ENCODE measurements at places on chromosomes 7 and 10.

- no peak for DNase-seq
Observed at GRCh38 chr7:44172803-44173424, 16.3 kb downstream of the GCK start.

GRCh38 chr7:118312051-118312450 lies 87.5 kb downstream of the ANKRD7 start:
- no peak for DNase-seq

DNA sequence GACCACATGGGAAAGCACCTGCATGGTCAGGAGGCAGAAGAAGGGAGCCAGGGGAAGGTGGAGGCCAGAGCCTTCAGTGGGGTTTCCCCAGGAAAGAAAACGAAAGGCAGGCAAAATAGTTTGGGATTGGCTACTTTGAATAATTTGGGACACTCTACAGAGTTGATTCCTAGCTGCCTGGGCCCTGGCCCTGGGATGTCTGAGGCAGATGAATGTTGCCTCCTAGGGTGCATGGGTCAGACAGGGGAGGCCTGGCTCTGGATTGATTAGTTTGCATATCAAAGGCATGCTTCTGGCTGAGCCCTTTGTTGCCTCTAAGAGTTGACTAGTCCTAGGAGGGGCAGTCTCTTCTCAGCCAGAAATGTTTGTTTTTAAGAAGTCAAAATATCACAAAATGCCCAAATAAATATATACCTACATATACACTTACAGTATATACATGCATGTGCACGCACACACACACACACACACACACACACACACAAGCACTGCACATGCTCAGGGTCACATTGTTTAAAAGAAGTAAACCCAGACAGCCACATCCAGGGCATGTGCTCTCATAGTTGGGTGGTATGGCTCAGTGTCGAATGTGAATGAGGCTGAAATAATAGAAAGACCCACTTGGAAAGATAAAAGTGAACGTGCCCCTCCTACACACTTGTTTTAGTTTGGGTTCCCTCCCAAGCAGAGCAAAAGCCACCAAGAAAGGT lies 184.2 kb downstream of the GPAM start:
- no peak for DNase-seq

DNA sequence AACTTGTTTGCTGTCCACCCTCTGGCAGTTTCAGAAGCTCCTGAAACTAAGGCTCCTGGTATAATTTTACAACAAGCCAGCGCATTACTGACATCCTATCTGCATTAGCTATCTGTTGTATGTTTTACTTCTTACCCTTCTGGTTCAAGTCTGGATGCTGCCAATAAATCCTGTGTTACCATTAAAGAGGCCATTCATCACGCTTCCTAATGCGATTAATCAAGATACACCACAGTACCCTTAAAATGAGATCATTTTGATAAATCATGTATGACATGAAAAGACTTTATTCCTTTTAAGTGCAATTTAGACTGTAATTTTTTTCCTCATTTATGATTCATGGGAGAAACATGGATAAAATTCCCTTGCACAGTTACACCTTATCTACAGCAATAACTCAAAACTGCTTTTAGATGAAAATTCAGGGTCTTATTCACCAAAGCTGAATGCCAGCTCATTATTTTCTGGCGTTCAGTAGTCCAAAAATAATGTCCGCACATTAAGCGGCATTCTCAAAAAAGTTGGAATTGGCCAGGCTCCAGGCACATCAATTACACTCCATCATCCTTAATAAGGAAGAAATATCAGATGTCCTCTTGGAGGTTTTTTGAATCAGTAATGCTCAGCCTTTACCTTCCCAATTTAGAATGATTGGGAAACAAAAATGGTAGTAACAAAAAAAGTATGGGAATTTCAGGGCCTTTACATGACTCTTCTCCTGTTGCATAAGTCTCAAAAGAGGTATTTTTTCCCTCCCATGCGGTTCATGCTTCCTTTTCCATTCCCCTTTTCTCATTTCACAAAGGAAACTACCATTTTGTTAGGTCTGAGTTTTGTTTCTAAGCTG lies 878.5 kb downstream of the LRMDA start:
- no peak for DNase-seq

DNA sequence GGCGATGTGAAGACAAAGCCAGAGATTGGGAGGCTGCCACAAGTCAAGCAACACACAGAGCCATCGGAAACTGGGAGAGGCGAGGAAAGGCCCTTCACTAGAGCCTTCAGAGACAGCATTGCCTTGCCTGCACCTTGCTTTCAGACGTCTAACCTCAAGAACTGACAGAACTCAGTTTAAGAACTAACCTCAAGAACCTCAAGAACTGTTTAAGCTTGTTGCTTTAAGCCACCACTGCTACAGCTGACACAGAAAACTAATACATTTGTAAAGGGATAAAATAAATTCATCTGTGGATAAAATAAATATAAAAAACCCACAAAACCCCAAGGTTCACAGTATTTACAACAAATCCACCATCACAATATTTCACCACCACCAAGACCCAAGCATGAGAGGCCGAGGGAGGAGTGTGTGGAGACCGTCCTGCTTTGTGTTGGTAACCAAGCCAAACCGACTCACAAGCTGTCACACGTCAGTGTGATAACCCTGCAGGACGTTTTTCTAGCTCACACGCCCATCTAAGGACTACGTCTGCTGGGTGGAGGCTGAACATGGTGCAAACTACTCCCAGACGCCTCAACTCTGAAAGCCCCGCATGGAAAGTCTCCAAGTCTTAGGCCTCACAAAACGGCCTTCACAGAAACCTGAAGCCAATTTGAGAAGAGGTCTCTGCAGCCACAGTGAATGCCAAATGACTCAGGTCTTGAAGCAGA lies 116.8 kb downstream of the ABLIM1 start:
- no peak for DNase-seq

DNA sequence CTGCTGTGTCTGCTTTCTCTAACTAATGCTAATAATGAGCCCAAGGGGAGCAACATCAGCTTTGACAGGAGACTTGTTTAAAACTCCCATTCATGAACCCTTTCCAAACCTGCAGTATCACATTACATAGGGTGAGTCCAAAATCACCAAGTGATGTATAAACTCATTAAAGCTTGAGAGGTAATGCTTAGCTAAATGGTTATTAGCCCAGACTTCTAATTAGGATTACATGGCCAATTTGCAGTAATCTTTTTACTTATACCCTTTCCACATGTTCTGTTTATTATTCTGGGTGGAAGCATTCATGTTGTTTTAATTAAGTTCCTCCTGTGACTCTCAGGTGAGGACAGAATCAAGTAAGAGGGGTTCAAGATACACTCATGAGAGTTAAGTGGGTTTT lies 17.5 kb downstream of the ZNF138 start:
- no peak for DNase-seq

GRCh38 chr7:1794888-1795542 lies 124.9 kb downstream of the ELFN1 start:
- no peak for DNase-seq

GRCh38 chr10:95758351-95759025 lies 2.5 kb downstream of the ENTPD1 start:
- DNase-seq, result peak; percentile 59

- DNase-seq, result no peak
Observed at GRCh38 chr7:7129381-7129780, 53.0 kb upstream of the C1GALT1 start.

DNA sequence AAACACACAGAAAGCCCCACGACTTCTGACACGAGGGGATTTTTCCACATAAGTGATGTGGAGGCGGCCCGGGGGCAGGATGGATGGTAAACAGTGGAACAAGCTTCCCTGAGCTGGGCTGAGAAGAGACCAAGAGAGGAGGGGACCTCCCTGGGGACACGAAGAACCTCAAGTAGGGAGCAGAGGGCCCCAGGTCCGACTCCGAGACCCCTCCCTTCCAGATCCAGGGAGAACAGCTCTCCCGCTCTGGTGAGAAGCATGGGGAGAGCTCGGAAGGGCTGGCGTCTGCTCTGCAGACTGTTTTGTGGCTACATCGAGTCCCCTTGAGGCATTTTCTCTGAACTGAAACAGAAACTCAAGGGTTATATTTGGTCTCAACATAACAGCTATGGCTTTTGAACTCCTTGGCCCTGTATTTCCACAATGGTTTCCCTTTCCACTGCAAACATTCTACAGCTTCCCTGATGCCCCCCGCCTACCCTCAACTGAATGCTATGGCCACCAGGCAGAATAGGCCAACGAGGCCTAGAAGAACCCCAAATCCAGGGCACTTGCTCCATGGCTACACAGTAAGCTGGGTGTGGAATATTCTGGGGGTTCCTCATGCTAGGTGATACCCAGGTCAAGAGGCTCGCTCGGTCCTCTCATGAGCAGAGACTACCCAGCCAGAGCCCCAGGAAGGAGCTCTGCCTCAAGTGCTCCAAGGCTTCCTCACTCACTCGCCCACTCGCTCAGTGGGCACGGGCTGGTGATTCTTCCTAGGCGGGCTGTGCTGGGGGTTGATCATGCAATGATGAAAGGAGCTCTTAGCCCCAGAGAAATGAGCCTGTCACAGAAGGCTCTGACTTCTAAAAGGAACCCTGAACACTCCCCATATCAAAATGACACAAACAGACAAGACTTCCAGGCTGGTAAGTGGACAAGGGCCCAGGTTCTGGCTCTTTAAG lies 47.5 kb downstream of the FAM53B start:
- peak; percentile 40 for DNase-seq

DNA sequence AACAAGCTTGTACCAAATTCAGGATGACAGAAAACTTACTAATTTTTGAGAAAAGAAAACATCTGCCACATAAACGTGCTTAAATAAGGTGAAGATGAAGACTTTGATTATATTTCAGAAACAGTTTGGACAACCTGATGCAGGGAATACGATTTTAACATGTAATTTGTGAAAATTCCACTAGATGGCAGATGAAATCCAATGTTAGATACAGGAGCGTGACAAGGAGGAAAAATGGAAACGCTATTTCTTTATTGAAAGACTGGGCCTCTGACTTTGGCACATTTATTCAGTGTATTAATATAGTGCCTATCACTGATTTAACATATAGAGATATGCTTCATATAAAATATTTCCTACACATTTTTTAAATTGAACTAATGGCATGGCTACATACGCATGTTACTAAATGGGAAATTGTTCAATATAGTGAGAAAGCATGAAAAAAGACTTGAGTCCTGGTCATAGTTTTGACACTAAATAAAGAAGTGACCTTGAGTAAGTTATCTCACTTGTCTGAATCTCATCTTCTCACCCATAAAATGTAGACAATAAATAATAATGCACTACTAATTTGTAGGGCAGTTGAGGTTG lies 60.7 kb downstream of the CD36 start:
- no peak for DNase-seq

- DNase-seq, result no peak
Observed at GRCh38 chr7:132249256-132249971, 326.9 kb downstream of the PLXNA4 start.

DNA sequence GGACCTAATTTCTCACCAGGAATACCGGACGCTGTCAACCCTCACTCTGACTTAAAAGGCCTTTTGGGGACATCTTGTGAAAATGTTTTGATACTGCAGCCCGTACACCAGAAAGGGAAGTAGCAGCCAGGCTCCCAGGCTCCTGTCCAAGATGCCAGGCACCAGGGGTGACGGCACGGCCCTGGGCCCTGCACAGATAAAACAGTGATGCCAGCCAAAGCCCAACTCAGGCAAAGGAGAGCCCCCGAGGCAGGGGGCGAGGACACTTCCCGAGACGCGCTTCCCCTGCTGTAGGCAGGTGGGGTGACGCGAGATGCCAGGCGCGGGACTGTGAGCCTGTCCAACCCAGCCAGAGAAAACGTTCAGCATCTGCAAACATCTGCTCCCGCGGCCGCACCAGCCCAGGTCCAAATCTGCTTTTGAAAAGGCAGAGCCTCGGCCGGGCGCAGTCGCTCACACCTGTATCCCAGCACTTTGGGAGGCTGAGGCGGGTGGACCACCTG lies 15.7 kb downstream of the ZFAND2A start:
- DNase-seq, result no peak

DNA sequence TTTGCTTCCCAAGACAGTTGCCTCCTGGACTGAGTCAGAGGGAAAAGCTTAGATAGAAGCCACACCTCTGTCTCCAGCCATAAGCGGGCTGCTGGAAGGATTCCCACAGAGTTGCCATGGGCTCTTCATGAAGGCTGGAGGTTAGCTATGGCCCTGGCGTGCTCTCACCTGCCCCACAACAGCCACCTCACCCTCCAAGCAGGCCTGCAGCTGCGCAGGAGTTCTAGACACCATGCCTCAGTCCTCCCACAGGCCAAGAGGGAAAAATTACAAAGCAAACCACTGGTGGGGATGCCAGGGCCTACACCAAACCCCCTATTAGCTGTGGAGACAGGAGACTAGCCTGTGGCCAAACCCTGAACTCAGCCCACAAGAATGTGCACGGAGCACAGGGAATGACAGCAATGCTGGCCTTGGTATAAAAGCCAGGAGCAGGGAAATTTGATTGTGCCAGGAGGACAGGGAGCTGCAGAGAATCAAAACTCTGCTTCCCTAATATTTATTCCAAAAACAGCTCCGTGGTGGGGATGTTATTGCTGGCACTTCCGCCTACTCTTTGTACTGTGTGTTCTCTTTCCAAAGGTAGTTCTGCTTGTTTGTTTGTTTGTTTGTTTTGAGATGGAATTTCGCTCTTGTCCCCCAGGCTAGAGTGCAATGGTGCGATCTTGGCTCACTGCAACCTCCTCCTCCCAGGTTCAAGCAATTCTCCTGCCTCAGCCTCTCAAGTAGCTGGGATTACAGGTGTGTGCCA lies 60.3 kb upstream of the STK17A start:
- DNase-seq, result no peak

DNA sequence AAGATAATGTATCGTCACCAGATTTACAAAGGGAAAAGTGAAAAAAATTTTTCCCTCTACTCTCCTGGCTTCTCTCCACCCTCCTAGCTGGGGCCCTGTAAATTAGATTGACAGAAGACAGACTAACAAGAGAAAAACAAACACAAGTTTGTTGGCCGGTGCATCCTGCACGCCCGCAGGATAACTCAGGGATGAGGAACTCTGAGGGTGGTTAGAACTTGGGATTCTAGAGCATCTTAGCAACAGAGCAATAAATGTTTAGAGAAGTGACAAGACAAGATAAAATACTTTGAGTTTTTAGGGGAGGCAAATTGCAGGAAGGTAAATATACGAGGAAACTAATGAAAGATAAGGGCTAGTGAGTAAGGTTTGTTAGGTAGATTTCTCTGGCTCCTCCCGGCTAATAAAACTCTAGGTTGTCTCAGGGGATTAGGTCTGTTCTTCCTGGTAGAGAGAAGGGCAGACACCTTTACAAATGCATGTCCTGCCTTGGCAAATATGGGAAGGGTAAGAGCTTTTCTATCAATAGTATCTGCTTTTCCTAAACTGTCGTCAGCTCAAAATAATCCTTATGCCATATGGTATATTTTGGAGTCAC lies 4.3 kb upstream of the UCN3 start:
- DNase-seq, result no peak

GRCh38 chr10:106815427-106816043 lies 349.0 kb downstream of the SORCS1 start:
- no peak for DNase-seq
